ENCODE measurements at places on chromosomes 12 and 14.
A peak's percentile ranks its signal among the peaks of the same experiment; 100 is the strongest.

DNA sequence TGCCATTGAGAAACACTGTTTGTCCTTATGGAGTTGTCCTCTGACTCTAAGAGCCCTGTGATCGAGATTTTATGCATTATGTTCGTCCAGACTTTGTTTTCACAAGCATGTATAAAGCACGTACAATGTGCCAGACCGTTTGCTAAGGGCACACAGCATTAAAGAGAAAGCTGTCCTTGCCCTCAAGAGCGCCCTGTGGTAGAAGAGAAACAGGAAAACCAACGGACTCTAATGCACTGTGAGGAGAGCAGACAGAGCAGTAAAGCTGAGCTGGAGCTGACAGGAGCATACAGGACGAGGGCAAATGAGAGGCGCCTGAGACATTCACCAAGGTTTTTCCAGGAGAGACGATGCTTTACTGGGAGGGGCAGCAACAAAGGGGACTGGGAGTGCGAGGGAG, 66.2 kb upstream of the OVCH1 start:
- no peak for DNase-seq

- no peak for DNase-seq
Measured at GRCh38 chr14:50452296-50452695, 55.6 kb upstream of the CDKL1 start.

GRCh38 chr14:91606851-91607250, 96.7 kb upstream of the PPP4R3A start:
- no peak for DNase-seq

- DNase-seq = no peak
Measured at GRCh38 chr14:49508124-49508523, 78.1 kb downstream of the RPS29 start.

- no peak for DNase-seq
Measured at GRCh38 chr12:24815114-24815423, 133.8 kb downstream of the BCAT1 start.

DNA sequence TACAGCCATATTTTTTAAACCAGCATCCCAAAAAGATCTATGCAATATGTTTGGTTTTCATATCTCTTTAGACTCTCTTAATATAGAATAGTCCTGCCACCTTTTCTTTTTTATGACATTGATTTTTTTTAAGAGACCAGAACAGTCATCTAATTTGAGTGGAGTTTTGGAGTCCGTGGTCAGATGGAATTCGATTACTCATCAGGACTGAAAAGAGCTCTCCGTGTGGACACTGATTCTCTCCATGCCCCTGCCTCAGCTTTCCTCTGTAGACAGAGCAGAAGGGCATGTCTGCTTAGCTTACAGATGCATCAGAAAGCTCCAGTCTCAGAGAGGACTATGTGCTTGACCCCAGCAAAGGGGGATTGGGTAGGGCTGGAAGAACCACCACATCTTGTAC, 27.8 kb downstream of the SMCO2 start:
- DNase-seq = peak; percentile 83

DNA sequence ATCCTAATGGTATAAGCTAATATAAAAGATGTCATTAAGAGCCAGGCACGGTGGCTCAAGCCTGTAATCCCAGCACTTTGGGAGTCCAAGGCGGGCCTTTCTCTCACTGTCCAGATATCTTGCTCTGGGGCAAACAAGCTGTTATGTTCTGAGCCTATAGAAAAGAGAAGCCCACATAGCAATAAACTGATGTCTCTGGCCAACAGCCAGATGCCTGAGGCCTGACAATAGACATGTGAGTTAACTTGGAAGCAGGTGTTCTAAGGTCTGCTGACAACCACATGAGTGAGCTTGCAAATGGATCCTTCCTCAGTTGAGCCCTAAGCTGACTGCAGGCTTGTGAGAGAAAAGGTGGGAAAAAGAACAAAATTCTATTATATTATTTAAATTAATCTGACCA, 25.0 kb downstream of the YAF2 start:
- DNase-seq = peak; percentile 14

DNA sequence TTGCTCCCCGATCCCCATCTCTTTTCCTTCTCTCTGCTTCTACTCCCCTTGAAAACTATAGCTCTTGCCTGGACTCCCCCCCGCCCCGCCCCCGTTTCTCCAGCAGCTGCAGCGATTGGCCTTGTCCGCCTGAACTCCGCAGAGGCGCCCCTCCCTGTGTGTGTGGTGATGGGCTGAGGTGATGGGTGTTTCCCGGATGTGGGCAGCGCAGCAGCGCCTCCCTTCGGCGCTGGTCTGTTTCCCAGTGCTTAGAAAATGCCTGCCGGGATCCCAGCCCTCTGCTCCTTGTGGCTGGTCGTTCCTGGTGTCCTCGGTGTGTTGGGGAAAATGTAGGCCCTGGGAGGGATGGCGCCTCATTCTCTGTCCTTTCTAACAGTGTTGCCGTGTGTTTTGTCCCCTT, 43.3 kb downstream of the GALNT8 start:
- no peak for DNase-seq
